ENCODE measurements at places on chromosomes 12 and 14.

DNA sequence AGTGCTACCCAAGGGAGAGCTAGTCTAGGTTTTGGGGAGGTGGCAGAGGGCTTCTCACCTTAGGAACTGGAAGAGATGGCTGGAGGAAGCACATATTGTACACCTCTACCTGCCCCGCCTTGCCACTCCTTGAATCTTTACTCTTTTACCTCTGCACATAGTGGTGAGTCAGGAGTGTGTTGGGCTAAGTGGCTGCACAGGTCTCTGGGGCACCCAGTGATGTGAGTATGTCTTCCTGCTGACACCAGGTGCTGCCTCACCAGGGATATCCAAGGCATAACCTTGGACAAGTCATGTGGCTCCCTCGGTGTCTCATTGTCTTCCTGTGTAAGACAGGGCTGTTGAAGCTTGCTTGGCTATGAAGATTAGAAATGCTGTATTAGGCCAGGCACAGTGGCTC lies 19.8 kb upstream of the CABP1 start:
- no peak for DNase-seq

DNA sequence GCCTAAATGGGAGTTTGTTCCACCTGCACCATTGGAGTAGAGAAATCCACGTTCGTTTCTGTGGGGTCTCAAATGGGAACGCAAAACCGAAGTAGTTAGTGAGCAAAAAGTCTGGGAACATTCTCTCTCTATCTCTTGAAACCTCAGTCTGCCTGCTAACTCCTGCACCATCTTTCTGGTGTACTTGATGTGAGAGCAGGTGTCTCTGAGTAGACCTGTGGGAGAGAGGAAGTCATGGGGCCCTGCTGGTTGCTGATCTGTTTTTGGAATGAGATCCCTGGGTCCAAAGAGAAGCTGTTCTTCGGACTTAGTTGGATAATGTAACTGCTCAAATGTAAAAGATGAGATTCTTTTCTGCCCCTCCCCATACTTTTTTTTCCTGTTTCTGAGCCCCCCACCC lies 57.3 kb downstream of the MAX start:
- DNase-seq = no peak

DNA sequence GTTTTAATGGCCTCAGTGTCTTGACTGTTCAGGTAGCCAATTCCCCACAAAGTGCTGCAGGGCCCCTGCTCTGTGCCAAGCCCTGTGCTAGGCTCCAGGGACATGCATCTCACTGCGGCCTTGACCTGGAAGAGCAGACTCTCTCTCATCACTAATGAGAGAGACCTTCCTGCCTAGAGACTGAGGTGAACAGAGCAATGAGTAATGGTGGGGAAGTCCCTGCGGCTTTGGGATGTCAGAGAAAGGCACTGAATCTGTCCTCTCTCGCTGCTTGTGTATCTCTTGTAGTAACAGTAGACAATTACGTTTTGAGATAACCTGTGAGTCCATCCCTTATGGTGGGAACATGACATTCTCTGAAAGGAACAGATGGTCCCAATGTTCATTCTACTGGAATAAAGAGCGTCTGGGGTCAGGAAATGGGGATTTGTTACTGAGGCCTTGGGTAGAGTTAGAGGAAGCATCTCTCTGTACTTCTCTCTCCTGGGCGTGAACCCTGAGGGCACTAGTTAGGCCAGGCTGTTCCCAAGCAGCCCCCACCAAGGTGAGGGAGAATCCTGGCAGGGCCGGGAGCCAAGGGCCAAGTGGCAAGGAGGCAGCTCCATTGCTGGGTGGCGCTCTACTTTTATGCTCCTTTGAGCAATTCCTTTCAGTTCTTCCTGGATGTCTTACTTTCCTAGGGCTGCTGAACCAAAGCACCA lies 13.5 kb downstream of the NFATC4 start:
- DNase-seq = no peak

GRCh38 chr12:9143137-9143536 lies 27.4 kb upstream of the A2M start:
- DNase-seq = no peak

DNA sequence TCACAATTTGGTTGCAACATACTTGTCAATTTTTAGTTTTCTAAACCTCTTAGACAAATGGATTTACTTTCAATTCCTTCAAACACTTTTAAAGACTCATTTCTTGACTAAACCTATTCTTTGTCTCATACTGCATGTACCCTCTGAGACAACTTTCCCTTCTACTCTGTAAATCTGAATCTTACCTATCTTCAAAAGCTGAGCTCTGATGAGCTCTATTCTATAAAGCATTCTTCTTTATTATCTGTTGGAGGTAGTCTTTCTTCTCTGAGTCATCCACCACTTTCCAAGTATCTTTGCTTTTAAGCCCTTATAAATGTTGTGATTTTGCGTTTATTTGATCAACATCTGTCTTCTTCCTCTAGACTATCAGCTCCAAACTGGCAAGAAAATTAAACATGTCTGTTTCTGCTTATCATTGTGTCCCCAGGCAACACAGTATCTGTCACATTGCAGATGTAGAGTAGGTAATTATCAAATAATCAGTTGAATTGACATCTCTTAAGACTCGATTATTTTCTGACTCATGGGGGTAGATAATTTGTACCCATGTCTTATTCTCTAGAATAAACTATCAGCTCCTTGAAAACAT lies 265.6 kb upstream of the FAR2 start:
- no peak for DNase-seq

- no peak for DNase-seq
These were observed 8.2 kb upstream of the CRADD start for GRCh38 chr12:93668919-93669418.

DNA sequence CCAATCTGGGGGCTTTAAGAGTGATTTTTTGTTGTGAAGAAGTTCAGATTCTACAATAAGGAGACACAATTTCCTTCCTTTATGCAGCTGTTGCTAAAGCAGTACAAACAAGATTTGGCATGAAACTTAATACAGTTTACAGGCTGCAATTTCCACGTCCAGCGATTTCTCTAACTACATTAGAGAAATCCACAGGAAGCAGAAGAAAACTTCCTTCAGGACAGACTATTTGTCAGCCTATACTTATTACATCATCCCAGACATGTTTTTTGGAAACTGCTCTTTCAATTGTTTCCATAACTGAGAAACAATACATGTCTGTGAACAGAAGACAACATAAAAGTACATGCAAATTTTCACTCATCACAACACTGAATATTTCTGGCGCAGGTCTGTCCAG lies 204.3 kb downstream of the TTC7B start:
- DNase-seq = no peak

GRCh38 chr12:122865268-122866231 lies 30.3 kb downstream of the HIP1R start:
- DNase-seq = peak; percentile 53

- DNase-seq = peak; percentile 40
These were observed 652 bp upstream of the SELPLG start for GRCh38 chr12:108634341-108634751.

GRCh38 chr14:63257299-63257698 lies 53.1 kb downstream of the RHOJ start:
- no peak for DNase-seq

DNA sequence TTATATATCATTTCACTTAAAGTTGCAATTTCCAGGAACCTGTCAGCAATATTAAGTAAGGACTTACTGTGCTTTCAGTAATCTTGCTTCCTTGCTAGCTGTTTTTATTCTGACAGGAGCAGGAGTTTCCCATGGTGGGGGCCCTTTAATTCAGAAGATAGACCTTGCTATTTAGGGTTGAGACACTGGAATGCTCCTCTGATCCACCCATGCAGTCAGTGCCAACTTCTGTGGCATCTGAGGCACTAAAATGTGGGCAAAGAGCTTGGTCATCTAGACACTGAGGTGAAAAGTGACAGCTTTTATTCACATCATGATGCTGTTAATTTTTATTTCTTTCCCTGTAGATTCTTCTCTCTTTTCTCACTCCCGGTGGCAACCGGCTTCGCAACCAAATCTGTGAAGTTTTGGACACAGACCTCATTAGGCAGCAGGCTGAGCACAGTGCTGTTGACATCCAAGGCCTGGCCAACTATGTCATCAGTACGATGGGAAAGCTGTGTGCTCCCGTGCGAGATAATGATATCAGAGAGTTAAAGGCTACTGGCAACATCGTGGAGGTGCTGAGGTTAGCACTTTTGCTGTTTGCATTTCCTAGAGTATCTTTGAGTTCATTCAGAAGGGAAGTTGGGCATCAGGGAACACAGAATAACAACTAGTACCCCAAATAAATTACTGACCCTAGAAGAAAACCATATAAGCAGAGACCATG lies 18.8 kb downstream of the TCP11L2 start:
- DNase-seq = no peak

DNA sequence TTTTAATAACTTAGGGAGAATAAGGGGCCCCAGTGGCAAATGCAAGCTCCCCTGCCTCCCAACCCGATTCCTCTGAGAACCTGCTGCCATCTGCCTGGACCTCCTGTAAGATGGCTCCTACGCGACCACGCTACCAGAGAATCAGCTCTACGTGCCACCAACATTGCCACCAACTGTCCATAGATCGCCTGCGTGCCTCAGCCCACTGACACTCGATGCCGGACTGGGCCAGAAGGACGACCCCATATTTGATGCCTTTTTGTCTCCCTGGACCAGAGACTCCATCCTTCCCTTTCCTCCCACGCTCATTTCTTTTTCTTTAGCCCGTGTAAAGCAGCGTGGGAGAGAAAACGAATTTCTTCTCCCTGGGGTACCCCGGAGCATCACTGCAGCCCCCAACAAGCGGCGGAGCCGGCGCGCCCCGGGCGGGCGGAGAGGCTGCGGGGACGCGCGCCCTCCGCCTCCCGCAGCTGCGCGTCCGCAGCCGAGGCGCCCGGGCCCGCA lies 565 bp upstream of the KLHL42 start:
- DNase-seq = peak; percentile 22

DNA sequence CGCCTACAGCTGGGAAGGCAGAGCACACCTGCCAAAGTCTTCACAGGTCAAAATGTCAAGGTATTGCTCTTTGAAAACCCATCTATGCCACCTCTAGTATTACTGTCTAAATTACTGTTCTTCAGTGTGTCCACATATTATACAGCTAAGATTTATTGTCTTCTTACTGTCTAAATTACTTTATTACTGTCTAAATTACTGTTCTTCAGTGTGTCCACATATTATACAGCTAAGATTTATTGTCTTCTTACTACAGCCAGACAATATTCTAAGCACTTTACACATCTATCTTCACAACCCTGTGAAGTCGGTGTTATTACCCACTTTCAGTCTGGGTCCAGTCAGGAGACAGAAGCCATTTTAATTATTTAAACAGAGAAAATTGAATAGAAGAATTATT lies 173.9 kb downstream of the MYRFL start:
- DNase-seq = no peak

GRCh38 chr14:104285508-104285840 lies 147.1 kb downstream of the KIF26A start:
- DNase-seq = no peak

DNA sequence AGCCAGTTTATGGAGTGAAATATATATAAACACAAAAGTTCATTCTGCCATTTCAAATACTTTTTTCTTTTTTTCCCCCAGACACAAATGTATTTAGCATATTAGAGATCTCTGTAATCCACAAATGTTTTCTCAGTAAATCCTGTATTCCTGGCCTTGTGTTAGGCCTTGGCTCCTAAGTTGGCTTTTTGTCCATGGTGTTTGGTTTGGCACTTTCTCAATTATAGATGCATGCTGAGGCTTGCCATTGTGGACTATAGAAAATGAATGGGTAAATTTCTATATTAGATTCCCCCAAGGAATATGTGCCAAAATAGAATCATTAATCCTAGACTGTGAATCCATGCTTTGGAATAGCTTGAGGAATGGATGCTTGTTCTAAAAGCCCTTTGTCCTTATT lies 17.0 kb downstream of the RIC8B start:
- no peak for DNase-seq

DNA sequence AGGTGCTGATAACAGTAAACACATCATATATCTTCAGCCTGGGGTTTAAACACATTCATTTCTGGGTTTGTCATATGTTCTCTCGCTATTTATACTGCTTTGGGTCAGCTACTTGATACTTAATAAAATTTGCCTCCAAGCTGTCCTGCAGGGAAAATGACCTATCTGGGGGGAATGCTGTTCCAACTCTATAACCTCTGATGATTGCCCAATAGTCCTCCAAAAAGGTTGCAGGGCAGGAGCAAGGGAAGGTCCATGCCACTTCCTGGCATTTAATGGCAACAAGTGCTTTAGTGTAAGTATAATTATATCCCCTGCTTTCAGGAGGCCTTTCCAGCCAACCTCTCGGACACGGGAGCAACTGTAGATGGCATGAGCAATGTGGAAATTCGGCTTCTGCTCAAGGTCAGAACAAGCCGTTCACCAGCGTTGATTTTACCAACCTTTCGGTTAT lies 198.0 kb upstream of the EEA1 start:
- DNase-seq = no peak

DNA sequence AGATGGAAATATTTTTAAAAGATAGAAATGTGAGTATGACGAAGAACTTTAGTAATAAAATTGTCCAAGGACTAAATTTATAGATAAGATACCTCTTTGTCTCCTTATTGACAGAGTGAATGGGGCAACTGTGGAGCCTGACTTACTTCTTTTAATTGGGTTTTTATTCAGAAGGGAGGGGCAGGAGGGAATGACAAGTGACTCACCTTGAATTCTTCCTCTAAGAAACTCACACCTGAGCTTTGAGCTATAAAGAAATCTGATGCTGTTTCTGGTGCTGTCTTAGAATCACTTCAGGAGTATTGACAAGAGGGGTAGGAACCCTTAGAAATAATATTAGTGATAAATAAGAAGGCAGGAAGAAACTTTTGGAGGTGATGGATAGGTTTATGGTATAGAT lies 951 bp downstream of the NR1H4 start:
- no peak for DNase-seq

- no peak for DNase-seq
These were observed 9.2 kb downstream of the PCBP2 start for GRCh38 chr12:53461059-53461458.

- no peak for DNase-seq
These were observed 32.8 kb downstream of the DGLUCY start for GRCh38 chr14:91146661-91147060.

GRCh38 chr14:36866867-36867266 lies 205.2 kb downstream of the PAX9 start:
- peak; percentile 9 for DNase-seq

- DNase-seq = no peak
These were observed 22.8 kb upstream of the DHRS4 start for GRCh38 chr14:23930742-23931141.

DNA sequence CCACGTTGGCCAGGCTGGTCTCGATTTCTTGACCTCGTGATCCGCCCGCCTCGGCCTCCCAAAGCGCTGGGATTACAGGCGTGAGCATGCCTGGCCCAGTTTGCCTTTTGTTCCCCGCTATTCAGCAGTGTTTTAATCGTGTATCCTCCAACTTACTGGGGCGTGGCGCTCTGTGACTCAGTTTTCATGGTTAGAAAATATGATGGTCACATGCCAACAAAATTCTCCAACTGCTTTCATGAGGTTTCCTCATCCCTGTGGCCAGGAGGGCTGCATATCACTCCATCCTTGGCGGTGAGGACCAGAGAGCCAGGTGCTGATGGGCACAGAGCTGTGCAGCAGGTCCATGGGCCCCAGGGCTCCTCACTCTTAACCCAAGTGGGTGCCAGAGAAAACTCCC lies 33.0 kb upstream of the PRMT8 start:
- no peak for DNase-seq
